ENCODE measurements at places on chromosomes 11 and 22. TPM values are rescaled to one million over a fixed set of nuclear protein-coding genes. Genes with fewer than 3 reads are reported as not detected.

GRCh38 chr11:64877390-64878222 lies 815 bp downstream of the EHD1 start:
- no peaks in the 10 kb centered on the region for H3K27me3 ChIP-seq
- H3K4me3 ChIP-seq, result peak overlapping the region; percentile 83
- DNase-seq, result no peak
- peaks cover 66% of the 10 kb centered on the region for H3K4me1 ChIP-seq
- peaks cover 14% of the 10 kb centered on the region for H3K36me3 ChIP-seq

GRCh38 chr11:92826136-92826535 lies 143.3 kb upstream of the MTNR1B start:
- no peak for DNase-seq
- no peaks in the 10 kb centered on the region for H3K27me3 ChIP-seq
- H3K36me3 ChIP-seq, result no peaks in the 10 kb centered on the region
- no peak overlapping the region for H3K4me3 ChIP-seq
- H3K27ac ChIP-seq, result no peak overlapping the region

- H3K27me3 ChIP-seq, result no peaks in the 10 kb centered on the region
- H3K27ac ChIP-seq, result no peak overlapping the region
- H3K4me3 ChIP-seq, result no peak overlapping the region
- H3K36me3 ChIP-seq, result no peaks in the 10 kb centered on the region
Measured at GRCh38 chr11:122816761-122817520, 21.4 kb upstream of the CRTAM start.

- H3K4me1 ChIP-seq, result peaks cover 13% of the 10 kb centered on the region
- no peaks in the 10 kb centered on the region for H3K27me3 ChIP-seq
- DNase-seq, result no peak
- no peak overlapping the region for H3K4me3 ChIP-seq
- no peaks in the 10 kb centered on the region for H3K36me3 ChIP-seq
Measured at GRCh38 chr11:63710476-63711217, 29.3 kb downstream of the RTN3 start.

DNA sequence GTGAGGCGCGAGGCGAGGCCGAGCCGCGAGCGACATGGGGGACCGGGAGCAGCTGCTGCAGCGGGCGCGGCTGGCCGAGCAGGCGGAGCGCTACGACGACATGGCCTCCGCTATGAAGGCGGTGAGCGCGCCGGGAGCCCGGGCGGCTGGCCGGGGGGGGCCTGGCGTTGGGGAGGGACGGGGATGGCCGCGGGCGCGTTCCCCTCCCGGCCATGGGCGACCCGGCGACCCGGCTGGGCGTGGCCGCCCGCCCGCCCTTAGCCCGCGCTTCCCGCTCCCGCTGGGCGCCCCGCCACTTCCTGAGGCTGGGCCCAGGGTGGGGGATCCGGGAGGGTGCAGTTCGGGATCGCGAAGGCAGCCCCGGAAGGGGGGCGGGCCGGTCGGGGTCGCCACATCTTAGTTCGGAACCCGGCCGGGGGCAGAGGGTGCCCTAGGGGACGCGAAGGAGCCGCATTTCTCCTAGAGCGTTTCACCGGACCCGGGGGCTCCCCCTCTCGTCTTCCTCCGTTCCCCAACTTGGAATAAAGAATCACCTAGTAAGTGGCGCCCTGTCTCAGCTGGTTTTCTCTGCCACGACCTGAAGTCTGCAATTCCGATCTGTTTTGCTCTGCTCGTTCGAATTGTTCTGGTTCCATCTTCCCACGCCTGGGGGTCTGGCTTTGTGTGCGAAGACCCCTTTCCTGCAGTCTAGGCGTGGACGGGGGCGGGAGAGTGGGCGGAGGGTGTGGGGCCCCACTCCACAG lies 536 bp downstream of the YWHAH start:
- H3K4me1 ChIP-seq, result peaks cover 28% of the 10 kb centered on the region
- no peak for DNase-seq
- peak overlapping the region; percentile 98 for H3K27ac ChIP-seq
- H3K27me3 ChIP-seq, result no peaks in the 10 kb centered on the region
- H3K4me3 ChIP-seq, result peak overlapping the region; percentile 92
- H3K36me3 ChIP-seq, result no peaks in the 10 kb centered on the region

GRCh38 chr11:62394825-62395538 lies 23.9 kb upstream of the SCGB1A1 start:
- no peak for DNase-seq
- no peaks in the 10 kb centered on the region for H3K36me3 ChIP-seq
- no peaks in the 10 kb centered on the region for H3K27me3 ChIP-seq
- peaks cover 65% of the 10 kb centered on the region for H3K4me1 ChIP-seq
- peak overlapping the region; percentile 75 for H3K27ac ChIP-seq

DNA sequence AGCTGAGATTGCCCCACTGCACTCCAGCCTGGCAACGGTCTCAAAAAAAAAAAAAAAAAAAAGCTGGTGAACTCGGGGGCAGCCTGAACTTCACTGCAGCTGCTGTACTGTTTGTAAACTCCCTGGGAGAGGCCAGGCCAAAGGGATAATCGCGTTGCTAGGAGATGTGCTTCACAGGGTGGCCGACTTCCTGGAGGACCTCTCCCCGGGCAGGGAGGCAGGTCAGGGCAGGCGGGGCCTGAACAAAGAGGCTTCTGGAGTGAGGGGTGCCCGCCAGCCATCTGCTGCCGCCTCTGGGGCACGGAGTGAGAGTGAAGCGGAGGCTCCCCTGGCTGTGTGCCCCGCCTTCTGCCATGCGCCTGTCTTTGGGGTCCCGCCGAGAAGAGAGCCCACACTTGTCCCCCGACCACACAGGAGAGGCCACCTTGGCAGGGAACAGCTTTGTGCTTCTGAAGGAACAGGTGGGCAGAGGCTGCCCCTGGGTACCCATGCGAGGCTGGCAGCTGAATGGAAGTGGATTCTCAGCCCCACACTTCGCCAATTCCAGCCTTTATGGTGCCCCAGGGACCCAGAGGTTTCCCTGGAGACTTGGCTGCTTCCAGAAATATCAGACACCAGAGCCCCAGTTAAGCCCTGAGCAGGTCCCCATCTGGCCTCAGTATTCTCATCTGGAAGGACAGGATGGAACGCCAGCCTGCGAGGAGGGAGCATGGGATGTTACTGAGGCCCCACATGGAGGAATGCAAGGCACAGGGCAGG lies 29.6 kb downstream of the TMEM184B start:
- peak overlapping the region; percentile 75 for H3K27ac ChIP-seq
- H3K27me3 ChIP-seq, result no peaks in the 10 kb centered on the region
- H3K4me1 ChIP-seq, result peaks cover 60% of the 10 kb centered on the region
- peaks cover 26% of the 10 kb centered on the region for H3K36me3 ChIP-seq

- peak overlapping the region; percentile 27 for H3K4me3 ChIP-seq
- H3K4me1 ChIP-seq, result peaks cover 20% of the 10 kb centered on the region
- H3K36me3 ChIP-seq, result peaks cover 6% of the 10 kb centered on the region
- H3K27me3 ChIP-seq, result no peaks in the 10 kb centered on the region
- DNase-seq, result no peak
Measured at GRCh38 chr11:117299351-117300282, 8.5 kb downstream of the BACE1-AS start.

DNA sequence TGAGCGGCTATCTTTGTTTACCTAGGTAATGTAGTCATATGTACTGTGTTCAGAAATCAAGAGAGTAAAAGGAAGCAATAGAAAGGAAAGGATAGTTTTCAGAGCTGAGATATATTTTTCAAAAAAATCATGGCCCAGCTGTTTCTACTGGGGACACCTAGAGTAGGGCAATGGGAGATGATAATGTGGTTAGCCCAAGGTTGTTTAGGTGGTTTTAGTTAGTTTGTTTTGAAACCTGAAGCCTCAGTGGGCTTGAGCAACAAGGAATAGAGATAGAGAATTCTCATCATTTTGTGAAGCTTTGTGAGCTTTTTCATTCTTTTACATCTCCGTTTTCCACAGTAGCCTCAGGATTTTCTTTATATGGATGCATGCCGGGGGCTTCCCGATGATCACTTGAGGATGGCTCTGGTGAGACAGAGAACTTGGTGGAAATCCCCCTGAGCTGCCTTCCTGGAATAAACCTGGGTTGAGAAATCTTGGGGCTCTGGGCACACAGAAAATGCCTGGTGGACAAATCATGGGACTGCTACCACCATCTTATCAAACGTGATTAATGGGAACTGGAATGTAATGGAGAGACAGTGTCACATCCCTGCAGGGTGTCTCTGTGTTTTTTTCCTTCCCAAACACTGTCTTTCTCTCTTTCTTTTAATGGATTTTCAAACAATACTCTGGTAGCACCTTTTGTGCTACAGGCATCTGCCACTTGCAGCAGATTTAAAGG lies 49.0 kb downstream of the ARHGAP42 start:
- no peak overlapping the region for H3K4me3 ChIP-seq
- H3K27me3 ChIP-seq, result no peaks in the 10 kb centered on the region
- H3K27ac ChIP-seq, result no peak overlapping the region
- H3K36me3 ChIP-seq, result no peaks in the 10 kb centered on the region
- DNase-seq, result no peak

GRCh38 chr11:11586465-11586864 lies 35.3 kb downstream of the GALNT18 start:
- H3K36me3 ChIP-seq, result no peaks in the 10 kb centered on the region
- peaks cover 12% of the 10 kb centered on the region for H3K4me1 ChIP-seq
- H3K27me3 ChIP-seq, result no peaks in the 10 kb centered on the region
- no peak overlapping the region for H3K4me3 ChIP-seq
- H3K27ac ChIP-seq, result no peak overlapping the region

GRCh38 chr11:110777775-110778174 lies 65.5 kb upstream of the ARHGAP20 start:
- H3K36me3 ChIP-seq, result no peaks in the 10 kb centered on the region
- H3K27me3 ChIP-seq, result no peaks in the 10 kb centered on the region
- no peak overlapping the region for H3K4me3 ChIP-seq

GRCh38 chr11:819943-820649 lies 1.4 kb downstream of the PNPLA2 start:
- H3K4me1 ChIP-seq, result peaks cover 35% of the 10 kb centered on the region
- no peaks in the 10 kb centered on the region for H3K36me3 ChIP-seq
- no peaks in the 10 kb centered on the region for H3K27me3 ChIP-seq
- no peak for DNase-seq
- peak overlapping the region; percentile 95 for H3K4me3 ChIP-seq

GRCh38 chr11:119229288-119229672 lies 23.1 kb downstream of the CBL start:
- no peaks in the 10 kb centered on the region for H3K27me3 ChIP-seq
- H3K4me1 ChIP-seq, result no peaks in the 10 kb centered on the region
- no peak for DNase-seq
- no peaks in the 10 kb centered on the region for H3K36me3 ChIP-seq
- no peak overlapping the region for H3K27ac ChIP-seq

DNA sequence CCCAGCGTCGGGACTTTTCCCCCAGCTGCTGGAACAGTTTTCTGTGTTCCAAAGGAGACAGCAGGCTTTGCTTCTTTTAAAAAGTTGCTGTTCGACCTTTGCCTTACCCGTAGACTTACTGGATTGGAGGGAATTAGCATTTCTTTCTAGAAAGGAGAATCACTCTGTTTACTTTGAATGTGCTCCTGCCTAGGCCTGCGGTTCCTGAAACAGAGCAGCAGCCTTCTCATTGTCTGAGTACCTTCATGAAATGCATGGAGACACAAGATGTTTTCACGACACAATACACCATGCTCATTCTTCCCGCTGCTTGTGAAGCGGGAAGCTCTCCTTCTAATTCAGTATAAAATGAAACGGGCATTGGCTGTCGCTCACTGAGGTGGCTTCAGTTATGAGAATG lies 196.2 kb downstream of the TBC1D22A start:
- H3K36me3 ChIP-seq, result no peaks in the 10 kb centered on the region
- no peaks in the 10 kb centered on the region for H3K4me1 ChIP-seq

- H3K4me3 ChIP-seq, result no peak overlapping the region
- DNase-seq, result no peak
- H3K4me1 ChIP-seq, result peaks cover 30% of the 10 kb centered on the region
- peak overlapping the region; percentile 9 for H3K27ac ChIP-seq
- H3K36me3 ChIP-seq, result no peaks in the 10 kb centered on the region
- H3K27me3 ChIP-seq, result no peaks in the 10 kb centered on the region
Measured at GRCh38 chr11:101031713-101032112, 97.9 kb downstream of the PGR start.

- no peak overlapping the region for H3K27ac ChIP-seq
- no peaks in the 10 kb centered on the region for H3K27me3 ChIP-seq
- H3K36me3 ChIP-seq, result no peaks in the 10 kb centered on the region
- no peak overlapping the region for H3K4me3 ChIP-seq
Measured at GRCh38 chr11:95103701-95104100, 14.1 kb downstream of the ENDOD1 start.

GRCh38 chr11:74100735-74101134 lies 70.1 kb downstream of the C2CD3 start:
- no peaks in the 10 kb centered on the region for H3K27me3 ChIP-seq
- H3K27ac ChIP-seq, result no peak overlapping the region
- no peak for DNase-seq

- DNase-seq, result no peak
- H3K27me3 ChIP-seq, result no peaks in the 10 kb centered on the region
- peaks cover 27% of the 10 kb centered on the region for H3K4me1 ChIP-seq
- H3K4me3 ChIP-seq, result no peak overlapping the region
Measured at GRCh38 chr11:11532574-11532973, 89.2 kb downstream of the GALNT18 start.

GRCh38 chr22:25014896-25015755 lies 62.6 kb downstream of the KIAA1671 start:
- DNase-seq, result no peak
- no peaks in the 10 kb centered on the region for H3K36me3 ChIP-seq
- H3K27ac ChIP-seq, result no peak overlapping the region
- no peak overlapping the region for H3K4me3 ChIP-seq

GRCh38 chr11:88360141-88360540 lies 22.6 kb upstream of the CTSC start:
- no peaks in the 10 kb centered on the region for H3K27me3 ChIP-seq
- H3K27ac ChIP-seq, result no peak overlapping the region
- H3K4me3 ChIP-seq, result no peak overlapping the region
- no peaks in the 10 kb centered on the region for H3K36me3 ChIP-seq

- H3K4me3 ChIP-seq, result peak overlapping the region; percentile 33
- no peak for DNase-seq
- peak overlapping the region; percentile 98 for H3K27ac ChIP-seq
- H3K36me3 ChIP-seq, result no peaks in the 10 kb centered on the region
- no peaks in the 10 kb centered on the region for H3K27me3 ChIP-seq
Measured at GRCh38 chr22:37544955-37545702, 15.2 kb upstream of the CDC42EP1 start.

- no peak overlapping the region for H3K27ac ChIP-seq
- no peaks in the 10 kb centered on the region for H3K4me1 ChIP-seq
- no peak overlapping the region for H3K4me3 ChIP-seq
- DNase-seq, result no peak
- H3K27me3 ChIP-seq, result no peaks in the 10 kb centered on the region
Measured at GRCh38 chr11:110497231-110497978, 67.7 kb downstream of the FDX1 start.

- no peaks in the 10 kb centered on the region for H3K27me3 ChIP-seq
- no peak overlapping the region for H3K4me3 ChIP-seq
- H3K27ac ChIP-seq, result no peak overlapping the region
- H3K36me3 ChIP-seq, result no peaks in the 10 kb centered on the region
- H3K4me1 ChIP-seq, result no peaks in the 10 kb centered on the region
Measured at GRCh38 chr11:104487046-104487806, 323.3 kb upstream of the PDGFD start.

GRCh38 chr11:103051151-103051801 lies 40.7 kb downstream of the DCUN1D5 start:
- no peak overlapping the region for H3K27ac ChIP-seq
- no peaks in the 10 kb centered on the region for H3K36me3 ChIP-seq
- H3K4me3 ChIP-seq, result no peak overlapping the region
- no peaks in the 10 kb centered on the region for H3K27me3 ChIP-seq
- DNase-seq, result no peak

CEP164 gene
- total RNA-seq, result 21.6 TPM

ANGPTL5 gene
- not detected for total RNA-seq

RAG1 gene
- total RNA-seq, result 0.25 TPM

ANO9 gene
- 12.0 TPM for total RNA-seq

NPTXR gene
- 9.3 TPM for total RNA-seq

ATG2A gene
- 27.0 TPM for total RNA-seq

DCHS1 gene
- total RNA-seq, result 28.7 TPM

WBP2NL gene
- total RNA-seq, result 2.0 TPM

HSCB gene
- 15.0 TPM for total RNA-seq

LRP4 gene
- total RNA-seq, result 10.1 TPM

KCNK7 gene
- 12.0 TPM for total RNA-seq

Measured in vagina (tissue), 2 donors.